ENCODE measurements at places on chromosomes 6 and 20.

GRCh38 chr6:111921103-111921502 is 47.9 kb upstream of the FYN start:
- no peak for DNase-seq

- DNase-seq, result no peak
These were observed 97.3 kb upstream of the UST start for GRCh38 chr6:148649454-148649963.

DNA sequence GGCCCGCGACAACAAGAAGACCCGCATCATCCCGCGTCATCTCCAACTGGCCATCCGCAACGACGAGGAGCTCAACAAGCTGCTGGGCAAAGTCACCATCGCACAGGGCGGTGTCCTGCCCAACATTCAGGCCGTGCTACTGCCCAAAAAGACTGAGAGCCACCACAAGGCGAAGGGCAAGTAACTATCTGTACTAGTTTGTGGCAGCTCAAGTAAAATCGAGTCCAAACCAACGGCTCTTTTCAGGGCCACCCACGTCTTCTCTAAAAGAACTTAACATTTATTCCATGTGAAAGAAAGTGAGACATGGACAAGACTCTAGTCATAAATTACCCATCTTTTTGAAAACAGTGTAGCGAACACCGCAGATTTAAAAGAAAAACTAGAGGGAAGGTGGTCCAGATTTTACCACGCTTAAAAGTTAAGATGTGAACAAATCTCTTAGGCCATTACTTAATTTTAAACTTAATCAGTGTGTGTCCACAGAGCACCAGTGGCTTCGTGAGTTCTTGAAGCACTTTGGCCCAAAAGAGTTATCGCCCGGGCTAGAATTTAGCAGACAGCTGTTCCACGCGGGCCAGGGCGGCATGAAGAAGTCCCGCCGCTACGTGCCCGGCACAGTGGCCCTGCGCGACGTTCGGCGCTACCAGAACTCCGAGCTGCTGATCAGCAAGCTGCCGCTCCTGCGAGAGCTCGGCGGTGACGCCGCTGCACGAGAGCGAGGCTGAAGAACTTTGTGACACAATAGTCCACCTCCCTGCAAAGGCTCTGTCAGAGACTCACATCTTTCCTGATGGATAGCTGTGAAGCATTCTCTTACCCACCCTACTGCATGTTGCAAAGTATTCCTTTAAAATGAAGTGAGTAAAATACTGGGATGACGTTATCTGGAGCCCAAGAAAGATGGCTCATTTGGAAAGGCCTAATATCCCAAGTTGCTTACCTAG is 113.9 kb upstream of the PRSS16 start:
- DNase-seq, result no peak

DNA sequence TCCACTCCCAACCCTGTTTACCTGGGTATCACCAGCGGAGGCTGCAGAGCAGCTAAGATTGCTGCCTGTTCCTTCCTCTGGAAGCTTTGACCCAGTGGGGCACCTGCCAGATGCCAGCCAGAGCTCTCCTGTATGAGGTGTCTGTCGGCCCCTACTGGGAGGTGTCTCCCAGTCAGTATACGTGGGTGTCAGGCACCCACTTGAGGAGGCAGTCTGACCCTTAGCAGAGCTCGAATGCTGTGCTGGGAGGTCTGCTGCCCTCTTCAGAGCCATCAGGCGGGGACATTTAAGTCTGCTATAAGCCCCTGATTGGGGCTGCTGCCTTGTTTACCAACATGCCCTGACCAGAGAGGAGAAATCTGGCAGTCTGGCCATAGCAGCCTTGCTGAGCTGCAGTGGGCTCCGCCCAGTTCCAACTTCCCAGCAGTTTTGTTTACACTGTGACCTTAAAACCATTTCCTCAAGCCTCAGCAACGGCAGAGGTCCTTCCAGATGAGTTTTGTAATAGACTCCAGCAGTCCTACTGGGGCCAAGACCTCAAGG is 2.8 kb downstream of the RAET1E start:
- no peak for DNase-seq

GRCh38 chr6:135176464-135176863 is 4.6 kb upstream of the MYB start:
- no peak for DNase-seq

- DNase-seq, result no peak
These were observed 92.1 kb downstream of the NKAIN2 start for GRCh38 chr6:123895806-123896205.

GRCh38 chr6:124573953-124574352 is 388.3 kb upstream of the RNF217 start:
- no peak for DNase-seq

GRCh38 chr6:52304983-52305390 is 20.4 kb upstream of the MCM3 start:
- DNase-seq, result no peak

GRCh38 chr6:170057034-170057734 is 233.7 kb downstream of the DLL1 start:
- DNase-seq, result no peak

GRCh38 chr20:6623989-6624388 is 143.5 kb upstream of the BMP2 start:
- DNase-seq, result no peak

DNA sequence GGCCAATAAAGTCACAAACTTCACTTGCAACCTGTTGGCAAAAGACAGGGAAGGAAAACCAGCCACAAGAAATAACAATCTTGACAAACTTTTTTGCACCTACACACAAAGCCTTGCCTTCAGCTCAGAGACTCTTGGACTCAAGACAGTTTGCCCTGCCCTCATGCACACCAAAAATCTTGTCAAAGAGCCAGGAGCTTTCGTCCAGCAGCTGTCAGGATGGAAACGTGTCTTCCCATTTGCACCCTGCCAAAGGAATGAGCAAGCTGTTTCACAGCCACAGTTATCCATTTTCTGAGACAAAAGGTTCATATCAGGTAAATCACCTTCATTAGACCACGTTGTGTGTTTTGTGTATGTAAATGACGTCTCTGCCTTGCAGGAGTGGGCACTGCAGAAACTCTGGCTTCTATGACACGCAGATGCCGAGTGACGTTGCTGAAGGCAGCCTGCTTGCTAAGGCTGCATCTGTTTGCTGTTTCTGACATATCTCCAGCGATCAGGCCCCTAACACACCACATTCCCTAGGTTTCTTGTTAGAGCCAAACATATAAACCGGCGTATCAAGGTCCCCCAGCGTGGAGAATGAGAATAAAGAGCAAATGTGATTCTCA is 193.4 kb downstream of the SYNDIG1 start:
- no peak for DNase-seq

GRCh38 chr6:85127168-85127498 is 322.8 kb upstream of the NT5E start:
- no peak for DNase-seq

- no peak for DNase-seq
These were observed 680.7 kb upstream of the SLC35B3 start for GRCh38 chr6:9116026-9116425.

DNA sequence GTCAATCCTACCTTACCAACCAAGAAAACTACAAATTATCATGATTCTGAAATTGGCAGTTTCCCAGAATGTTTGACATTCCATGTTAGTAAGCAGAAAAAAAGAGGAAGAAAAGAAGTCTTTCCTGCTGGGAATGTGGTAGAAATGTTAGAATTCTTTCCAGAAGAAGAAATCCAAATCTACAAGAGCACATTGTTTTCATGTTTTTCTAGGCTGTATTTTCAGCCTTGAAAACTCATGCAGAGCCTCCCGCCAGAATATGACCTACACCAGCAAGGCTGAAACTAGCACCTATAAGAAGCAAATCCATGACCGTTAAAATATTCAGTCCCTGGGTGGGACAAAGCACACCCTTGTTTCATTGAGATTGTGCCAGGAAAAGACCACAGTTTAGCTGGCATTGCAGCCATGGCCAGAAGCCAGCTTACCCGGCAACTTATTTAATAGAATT is 259.4 kb downstream of the GJA1 start:
- no peak for DNase-seq

GRCh38 chr20:37600486-37600885 is 72.8 kb upstream of the BLCAP start:
- DNase-seq, result no peak

GRCh38 chr20:57593134-57593886 is 26.9 kb downstream of the ZBP1 start:
- DNase-seq, result no peak

DNA sequence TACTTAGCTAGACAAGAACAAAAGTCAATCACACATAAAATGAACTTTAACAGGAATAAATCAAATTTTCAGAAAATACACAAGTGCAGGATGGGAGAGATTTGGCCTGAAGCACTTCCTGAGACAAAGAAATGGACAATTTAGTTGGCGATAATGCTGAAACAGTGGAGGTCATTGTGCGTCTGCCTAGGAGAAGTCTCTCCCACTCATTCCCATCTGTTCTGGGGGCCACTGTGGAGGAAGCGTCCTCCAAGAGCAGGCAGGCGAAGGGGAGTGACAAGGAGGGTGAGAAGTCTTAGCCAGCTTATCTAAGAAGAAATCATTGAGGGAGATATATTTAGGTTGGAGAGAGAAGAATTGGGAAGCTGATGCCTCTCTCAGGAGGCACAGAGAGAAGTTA is 10.2 kb upstream of the TMEM242 start:
- no peak for DNase-seq

DNA sequence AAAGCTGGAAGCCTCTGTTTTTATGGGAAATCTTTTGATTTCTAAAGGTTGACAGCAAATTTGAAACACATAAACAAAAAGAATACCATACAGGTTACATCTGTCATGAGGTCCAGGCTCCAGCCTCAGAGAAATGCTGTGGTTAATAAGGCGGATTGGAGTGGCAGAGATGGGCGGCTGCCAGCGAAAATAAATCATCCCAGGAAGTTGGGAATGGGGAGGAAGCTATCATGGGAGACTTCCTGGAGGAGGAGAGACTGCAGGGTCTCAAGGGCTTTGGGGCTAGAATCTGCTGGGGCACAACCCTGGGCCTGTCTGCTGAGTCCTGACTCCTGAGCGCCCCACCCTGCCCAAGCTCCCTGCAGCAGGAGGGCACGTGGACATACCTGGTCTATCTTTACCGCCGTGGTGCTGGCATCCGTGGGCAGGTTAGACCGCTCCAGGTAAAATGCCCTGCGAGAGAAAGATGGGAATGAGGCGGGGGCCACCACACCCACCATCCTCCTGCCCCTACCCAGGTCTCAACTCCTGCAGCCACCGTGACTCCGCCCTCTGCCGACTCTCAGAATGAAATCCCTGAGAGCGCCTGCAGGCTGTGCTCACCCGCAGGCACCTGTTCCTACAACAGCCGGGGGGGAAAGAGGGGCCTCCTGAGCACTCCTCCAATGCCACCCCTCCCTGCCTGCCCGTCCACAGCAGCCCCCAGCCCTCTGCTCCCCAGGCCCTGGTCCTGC is 197.3 kb downstream of the PREX1 start:
- DNase-seq, result no peak

DNA sequence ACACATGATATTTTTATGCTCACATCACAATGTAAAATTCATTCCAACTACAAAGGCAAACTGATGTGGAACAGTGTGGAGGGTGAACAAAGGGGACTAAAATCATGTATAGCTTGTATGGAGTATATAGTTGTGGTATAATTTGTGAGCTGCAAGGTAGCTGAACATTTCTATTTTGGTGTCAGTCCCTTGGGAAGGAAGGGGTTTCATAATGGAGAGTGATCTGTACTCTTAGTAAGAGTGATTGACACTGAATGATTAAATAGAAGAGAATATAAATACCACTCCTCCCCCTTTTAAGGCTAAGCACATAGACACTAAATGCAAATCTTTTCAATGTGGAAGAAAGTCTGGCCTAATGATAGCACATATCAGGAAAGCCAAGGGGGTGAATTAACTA is 104.6 kb downstream of the POPDC3 start:
- no peak for DNase-seq

GRCh38 chr6:17276766-17277165 is 4.4 kb upstream of the RBM24 start:
- DNase-seq, result no peak

DNA sequence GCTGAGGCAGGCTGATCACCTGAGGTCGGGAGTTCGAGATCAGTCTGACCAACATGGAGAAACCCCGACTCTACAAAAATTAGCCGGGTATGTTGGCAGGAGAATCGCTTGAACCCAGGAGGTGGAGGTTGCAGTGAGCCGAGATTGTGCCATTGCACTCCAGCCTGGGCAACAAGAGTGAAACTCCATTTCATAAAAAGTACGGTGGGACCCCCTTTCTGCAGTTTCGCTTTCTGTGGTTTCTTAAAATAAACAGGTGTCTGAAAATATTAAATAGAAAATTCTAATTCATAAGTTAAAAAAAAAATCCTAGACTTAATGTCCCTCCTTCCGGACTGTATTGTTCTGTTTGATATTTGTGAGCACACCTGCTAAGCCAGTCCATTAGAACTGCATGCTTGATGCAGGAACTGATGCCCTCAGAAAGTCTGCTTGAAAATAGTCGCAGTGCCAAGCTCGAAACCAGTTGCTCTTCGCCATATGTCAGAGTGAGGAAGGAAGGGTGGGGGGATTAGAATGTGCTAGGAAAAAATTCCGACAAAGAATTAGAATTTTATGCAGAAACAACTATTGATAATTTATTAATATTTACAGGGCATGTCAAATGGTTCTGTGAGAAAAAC is 85.9 kb downstream of the JARID2 start:
- DNase-seq, result no peak

DNA sequence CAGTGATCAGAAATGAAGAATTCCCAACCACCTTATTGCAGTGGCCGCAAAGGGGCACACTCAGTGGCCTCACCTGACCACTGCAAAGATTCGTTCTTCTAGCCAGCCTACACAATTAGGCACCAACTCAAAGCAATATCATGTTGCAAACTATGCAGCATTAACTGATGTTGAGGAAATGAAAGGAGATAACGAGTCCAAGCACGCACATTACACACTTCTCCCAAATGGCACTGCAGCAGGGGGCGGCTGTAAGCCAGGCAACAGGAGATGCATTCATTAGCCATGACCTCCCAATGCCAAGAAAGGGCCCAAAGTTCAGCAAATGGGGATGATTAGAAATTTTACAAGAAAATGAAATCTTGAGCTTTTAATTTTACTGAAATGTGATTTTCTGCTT is 39.3 kb downstream of the ATXN1 start:
- no peak for DNase-seq

- DNase-seq, result no peak
These were observed 90.6 kb downstream of the MAP3K4 start for GRCh38 chr6:161082215-161082614.

DNA sequence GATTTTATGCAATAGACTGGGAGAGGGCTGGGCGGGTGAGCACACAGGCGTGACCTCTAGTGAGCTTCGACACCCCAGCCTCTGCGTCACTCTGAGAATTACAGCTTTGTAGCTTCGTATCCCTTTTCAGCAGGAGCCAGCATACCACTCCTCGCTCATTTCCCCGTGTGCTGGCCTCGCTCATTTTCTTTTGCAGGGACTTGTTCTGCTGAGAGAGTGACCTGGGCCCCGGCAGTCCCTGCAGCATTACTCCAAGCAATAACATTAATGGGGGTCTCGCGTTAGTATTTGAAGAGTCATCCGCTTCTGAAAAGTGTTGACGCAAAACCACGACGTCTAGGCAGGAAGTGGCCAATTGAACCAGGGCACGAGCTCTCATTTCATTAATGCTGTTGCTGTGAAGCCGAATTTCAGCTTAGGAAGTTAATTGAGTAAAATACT is 193.7 kb downstream of the QKI start:
- no peak for DNase-seq
